ENCODE measurements at places on chromosomes 7 and 10.

GRCh38 chr7:46610746-46611145 lies 689.7 kb upstream of the IGFBP3 start:
- DNase-seq: no peak

DNA sequence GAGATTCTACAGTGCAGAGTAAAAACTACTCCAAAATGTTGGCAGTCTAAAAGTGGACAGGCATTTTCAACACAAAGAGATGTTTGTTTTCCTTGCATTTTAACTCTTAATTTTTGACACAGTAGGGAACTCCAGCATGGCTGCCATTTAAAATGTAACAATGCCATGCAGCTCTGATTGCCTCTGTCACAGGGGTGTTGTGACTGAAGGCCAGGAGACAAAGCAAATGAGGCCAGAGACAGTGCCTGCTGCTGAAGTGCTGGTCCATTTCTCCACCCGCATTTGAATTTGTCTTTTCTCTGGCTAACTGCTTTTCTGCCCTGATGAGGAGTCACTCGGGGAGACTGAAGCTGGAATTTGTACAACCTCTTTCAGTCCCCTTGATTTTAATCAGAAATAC lies 710.6 kb upstream of the GALNT17 start:
- no peak for DNase-seq

DNA sequence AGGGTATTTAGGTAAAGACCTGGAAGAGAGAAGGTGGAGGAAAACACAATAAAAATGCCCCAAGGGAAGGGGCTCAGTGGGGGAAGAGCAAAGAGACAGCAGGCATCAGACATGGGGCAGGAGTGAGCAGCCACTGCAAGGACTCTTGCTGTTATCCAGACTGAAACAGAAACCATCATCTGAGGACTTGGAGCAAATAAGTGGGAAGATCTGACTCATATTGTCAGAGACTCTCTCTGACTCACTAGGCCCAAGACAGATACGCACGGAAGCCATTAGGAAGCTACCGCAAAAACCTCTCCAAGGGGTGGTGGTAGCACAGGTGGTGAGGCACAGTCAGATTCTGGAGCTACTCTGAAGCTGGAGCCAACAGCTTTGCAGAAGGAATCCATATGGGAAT lies 110.7 kb downstream of the RNF32 start:
- no peak for DNase-seq

DNA sequence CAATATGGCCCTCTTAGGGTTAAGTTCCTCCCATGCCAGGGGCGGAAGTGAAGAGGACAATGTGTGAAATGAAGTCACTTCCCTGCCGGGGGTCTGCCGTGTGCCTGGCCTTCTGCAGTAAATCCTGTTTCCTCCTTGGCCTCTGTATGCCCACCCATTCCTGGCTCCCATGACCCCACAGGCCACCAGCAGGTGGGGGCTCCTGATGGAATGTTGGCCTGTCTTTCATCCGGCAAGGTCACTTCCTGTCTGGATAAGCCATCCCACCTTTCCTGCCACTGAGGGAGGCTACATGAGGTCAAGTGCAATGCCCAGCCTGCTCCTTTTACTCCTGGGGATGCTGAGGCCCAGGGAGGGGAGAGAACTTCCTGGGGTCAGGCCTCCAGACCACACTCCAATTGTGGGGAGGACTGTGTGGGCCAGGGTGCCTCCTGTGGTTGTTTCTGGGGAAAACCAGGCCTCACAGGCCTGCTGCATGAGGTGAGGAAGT lies 22.3 kb downstream of the PALD1 start:
- no peak for DNase-seq

DNA sequence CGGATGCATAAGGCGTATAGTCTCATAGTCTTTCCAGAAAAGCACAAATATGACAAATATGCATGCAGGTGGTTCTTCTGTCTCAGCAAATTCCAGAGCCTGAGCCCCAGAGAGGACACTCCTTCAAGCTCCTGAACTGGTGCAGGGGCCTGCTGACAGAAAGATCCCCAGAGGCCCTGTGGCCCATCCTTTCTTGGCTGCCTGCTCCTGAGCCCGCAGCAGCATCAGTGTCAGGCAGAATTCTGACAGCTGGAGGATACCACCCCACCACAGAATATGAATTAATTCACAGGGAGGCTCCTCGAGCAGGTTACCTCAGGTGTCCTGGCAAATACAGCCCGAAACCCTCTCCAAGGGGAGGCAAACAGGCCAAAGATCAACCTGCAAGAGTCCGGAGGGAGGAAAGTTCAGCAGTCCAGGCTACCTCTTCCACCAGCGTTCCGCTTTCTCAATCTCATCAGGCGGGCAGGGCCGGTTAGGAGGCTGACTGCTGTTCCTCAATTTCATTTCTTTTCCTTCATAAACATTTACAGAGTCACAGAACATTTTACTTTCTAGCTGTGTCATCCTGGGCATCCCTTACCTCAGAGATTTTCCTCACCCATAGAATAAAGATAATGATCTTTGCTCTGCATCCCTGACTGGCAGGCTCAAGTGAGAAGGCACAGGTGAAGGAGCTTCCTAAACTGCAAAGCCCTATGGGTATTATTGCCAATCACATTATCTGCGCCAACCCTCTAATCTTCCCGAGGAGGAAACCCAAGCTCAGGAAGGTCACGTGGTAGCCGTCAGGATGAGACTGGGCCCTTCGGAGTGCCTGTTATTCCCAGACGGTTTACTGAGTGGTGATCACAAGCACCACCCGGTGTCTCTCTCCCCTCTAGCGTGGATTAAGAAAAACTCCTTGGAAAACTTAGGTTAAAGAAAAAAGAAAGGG lies 1.4 kb downstream of the DNAJB12 start:
- no peak for DNase-seq

DNA sequence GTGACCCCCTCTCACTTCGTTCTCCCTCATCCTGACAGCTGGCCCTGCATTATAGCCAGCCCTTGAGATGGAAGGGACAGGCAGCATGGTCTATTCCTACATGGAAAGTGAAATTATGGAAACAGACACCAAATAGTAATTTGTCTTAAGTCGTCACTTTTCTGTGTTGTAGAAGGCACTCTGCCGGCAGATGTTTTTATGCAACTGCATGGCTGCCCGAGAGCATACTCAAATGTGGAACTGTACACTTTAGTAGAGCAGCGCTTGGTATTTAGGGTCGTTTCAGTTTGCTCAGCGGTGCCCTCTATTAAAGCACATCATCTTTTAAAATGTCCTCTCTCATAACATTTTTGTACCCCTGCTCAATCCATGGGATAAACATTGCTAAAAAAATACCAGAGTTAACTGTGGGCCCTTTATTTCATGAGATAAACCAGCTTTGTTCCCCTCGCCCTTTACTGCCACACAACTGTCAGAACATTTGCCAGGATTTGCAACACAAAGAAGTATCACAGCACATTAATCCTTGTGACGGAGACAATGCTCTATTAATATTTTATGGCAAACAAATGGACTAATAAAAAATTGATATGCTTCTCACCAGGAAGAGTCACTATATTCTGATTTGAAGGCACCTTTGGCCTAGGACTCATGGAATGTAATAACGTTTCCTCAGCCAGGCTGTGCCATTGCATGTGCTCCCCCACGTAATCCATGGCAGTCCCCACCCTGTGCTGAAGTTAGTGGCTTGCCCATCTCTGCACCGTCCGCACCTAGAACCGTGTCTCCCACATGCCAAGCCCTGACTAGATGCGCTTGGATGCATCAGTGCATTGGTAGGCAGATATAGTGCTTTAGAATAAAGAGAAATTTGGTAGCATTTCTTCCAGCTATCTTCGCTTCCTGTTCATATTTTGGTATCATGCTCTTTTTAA lies 221.3 kb downstream of the PAXIP1 start:
- no peak for DNase-seq

GRCh38 chr7:521221-522070 lies 1.8 kb upstream of the PDGFA start:
- DNase-seq: no peak

DNA sequence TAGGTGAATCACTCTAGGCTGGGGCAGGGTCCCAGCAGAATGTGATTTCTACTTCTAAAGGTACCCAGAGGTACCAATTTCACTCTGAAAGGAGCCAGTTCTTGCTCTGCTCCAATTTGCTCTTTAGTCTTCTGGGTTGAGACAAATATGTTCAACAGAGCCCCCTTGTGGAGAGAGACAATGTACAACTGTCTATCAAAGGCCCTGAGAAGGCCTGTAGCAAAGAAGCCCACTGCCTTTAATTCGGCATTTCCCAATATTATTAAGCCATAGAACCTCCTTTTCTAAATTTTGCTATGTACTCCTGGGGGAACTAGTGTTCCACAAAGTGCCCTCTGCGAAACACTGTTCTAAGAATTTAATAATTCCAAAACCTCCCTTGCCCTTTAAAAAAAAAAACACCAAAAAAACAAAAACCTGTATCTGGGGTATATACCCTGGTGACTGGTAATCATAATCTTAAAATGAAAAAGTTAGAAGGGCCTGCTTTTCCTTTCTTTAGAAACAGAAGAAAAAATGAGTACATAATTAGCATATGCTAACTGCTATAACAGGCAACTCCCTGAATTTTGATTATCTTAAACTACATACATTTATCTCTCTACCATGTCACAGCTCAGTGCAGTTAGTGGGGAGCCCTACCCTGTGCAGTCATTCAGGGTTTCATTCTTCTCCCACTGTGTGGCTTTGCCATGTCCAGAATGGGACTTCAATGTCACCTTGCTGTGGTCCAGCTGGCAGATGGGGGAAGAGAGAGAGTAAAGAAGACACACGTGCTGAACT lies 160.9 kb upstream of the BMPER start:
- no peak for DNase-seq
